MM.1S (cell line): ENCODE measurements at places on chromosomes 12 and 14.

- no peak for DNase-seq
Measured at GRCh38 chr12:107288414-107289127, 195.2 kb upstream of the CRY1 start.

GRCh38 chr12:7108796-7109571 is at the start of gene C1RL:
C1RL (minus strand) TSS chr12:7109214; CDS start chr12:7109180, 34 bp downstream.
- DNase-seq, result peak; percentile 66

DNA sequence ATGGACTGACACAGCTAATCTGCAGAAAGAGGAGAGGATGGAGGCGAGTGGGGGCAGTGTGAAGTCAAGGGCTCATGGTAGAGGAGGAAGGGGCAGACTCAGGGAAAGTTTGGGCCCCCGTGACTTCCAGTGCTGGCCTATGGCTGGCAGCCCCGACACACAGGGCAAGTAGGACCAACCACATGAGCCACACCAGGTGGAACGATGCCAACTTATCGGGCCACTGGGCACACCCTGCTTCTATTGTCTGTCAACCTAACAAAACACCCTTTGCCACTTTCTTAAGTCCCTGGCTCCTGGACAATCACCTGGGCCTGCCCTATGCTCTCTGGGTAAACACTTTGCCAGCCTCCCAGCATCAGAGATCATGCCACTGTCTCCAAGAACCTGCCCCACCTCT is 65.2 kb upstream of the PSMC1 start:
- DNase-seq, result no peak

GRCh38 chr12:108879615-108880254 is at the start of gene DAO:
DAO (plus strand) TSS chr12:108880092; CDS start chr12:108885007, 4,915 bp downstream.
- no peak for DNase-seq

DNA sequence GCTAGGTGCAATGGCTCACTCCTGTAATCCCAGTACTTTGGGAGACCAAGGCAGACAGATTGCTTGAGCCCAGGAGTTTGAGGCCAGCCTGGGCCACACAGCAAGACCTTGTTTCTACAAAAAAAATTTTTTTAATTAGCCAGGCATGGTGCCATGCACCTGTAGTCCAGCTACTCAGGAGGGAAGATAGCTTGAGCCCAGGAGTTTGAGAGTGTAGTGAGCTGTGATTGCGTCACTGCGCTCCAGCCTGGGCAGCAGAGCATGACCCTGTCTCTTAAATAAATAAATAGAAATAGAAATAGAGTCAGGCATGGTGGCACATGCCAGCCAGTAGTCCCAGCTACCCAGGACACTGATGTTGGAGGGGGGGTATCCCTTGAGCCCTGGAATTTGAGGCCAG is 36.7 kb upstream of the CLIP1 start:
- DNase-seq, result no peak

DNA sequence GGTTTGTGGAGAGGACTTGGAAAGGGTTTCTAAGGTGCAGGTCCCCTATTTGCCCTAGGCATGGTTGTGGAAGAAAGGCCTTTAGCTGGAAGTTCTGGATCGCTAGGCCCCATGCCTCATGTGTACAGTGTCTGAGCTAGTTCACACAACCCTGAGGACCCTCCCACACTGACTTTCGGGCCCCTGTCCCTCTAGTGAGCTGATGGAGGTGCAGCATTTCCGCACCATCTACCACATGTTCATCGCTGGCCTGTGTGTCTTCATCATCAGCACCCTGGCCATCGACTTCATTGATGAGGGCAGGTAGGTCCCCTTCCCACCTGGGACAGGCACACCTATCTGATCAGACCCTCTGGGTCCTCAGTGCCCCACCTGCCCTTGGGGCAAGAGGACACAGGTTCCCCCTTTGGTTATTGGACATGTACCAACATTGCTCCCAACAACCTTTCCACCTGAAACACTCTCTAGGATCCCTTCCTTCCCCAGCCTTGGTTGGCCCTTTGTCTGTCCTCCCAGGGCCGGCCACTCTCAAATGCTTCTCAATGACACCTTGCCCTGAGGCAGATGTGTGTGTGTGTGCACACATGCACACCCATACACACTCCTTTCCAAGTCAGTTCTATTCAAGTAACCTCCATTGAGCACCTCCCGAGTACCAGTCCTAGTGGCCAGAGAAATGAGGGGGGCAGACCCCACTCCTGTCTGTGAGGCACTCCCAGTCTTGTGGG is 2.6 kb downstream of the SOAT2 start:
- DNase-seq, result no peak

DNA sequence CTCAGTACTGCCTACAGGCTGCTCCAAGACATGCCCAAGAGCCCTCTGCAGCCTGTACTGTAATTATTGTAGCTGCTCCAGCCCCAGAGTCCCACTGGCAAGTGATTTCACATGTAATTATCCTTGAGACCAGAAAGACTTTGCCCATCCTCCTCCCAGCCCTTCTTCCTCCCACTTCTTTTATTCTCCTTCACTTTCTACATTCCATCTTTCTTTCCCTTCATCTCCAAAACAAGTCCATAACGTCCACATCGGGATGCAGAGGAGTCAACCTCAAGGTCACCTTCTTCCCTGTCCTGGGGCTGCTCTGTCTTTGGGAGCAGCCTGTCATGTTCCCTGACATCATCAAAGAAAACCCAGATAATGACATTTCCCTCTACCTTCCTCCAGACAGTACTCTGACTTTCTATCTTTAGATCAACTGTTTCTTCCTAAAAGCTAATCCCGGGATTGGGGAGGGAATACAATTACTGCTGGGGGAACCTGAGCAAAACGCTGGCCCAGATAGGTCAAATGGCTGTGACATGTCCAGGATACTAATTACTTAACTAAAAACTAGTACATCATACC is 39.1 kb downstream of the SLC8A3 start:
- no peak for DNase-seq

DNA sequence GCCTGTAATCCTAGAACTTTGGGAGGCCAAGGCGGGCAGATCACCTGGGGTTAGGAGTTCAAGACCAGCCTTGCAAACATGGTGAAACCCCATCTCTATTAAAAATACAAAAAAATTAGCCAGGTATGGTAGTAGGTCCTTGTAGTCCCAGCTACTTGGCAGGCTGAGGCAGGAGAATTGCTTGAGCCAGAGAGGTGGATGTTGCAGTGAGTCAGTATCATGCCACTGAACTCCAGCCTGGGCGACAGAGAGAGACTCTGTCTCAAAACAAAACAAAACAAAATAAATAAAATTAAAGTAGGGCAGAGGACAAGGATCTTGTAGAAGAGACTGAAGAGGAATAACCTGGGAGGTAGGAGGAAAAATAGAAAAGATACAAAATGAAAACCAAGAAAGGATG is 45.5 kb upstream of the GUCY2C start:
- DNase-seq, result no peak

GRCh38 chr14:52413729-52414408 is 99.8 kb downstream of the PTGER2 start:
- DNase-seq, result no peak

DNA sequence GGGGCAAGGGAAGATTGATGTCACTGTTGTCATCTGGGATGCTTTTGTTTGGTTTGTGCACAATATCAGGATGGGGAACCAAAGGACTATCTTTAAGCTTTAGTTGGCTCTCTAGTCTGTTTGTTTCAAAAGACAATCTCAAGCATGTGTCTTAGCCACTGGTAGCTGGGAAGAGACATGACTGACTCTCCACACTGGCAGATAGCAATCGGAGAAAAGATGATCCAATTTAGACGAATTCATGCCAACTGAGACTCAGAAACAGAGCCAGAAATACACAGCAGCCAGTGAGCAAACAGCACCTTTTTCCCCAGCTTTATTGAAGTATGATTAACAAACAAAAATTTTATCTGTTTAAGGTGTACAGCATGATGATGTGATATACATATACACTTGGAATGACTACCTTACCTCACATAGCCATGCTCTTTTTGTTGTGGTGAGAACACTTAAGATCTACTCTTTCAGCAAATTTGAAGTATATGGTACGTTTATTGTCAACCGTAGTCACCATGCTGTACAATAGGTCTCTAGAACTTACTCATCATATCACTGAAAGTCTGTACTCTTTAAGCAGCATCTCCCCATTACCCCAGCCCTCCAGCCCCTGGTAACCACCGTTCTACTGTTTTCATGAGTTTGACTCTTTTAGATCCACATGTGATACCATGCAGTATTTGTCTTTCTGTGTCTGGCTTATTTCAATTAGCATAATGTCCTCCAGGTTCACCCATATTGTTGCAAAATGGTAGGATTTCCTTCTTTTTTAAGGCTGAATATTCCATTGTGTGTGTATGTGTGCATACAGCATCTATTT is 50.6 kb downstream of the DUSP16 start:
- no peak for DNase-seq

DNA sequence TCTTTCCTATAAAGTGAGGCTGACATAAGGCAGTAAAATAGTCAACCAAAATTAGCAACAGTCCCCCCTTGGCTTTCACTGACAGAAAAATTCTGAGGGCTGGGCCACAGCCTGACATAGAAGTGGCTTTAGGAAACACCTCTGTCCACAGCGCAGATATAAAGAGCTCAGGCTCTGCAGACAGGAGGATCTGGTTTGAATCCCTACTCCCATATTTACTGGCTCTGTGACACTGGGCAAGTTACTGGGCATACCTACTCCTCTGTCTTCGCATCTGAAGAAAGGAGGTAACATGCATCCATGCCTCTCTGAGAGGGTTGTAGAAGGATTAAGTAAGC is 95.3 kb downstream of the STXBP6 start:
- no peak for DNase-seq

DNA sequence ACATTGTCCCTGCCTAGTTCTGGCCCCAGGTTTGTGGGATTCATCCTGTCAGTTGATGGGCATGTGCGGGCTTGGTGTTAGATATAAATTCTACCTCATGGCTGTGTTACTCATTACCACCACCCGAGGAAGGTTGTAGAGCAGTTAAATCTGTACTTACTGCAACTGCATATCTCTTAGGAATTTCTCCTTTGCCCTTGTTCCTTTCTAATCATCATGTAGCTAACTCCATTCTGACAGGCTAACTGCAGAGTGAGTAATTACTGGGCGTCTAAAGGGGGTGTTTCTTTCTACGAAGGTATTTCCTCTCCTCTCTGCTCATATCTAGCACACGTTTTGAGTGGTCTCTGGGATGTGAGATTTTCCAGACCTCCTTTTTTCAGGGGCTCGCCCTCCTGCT is 1076.7 kb downstream of the TMTC2 start:
- DNase-seq, result no peak

GRCh38 chr12:59087077-59087673 is 166.9 kb upstream of the LRIG3 start:
- DNase-seq, result no peak
